ENCODE measurements at places on chromosomes 3 and 15. TPM values are rescaled to one million over a fixed set of nuclear protein-coding genes. Genes with fewer than 3 reads are reported as not detected.

The NCEH1 gene
- total RNA-seq: 8.2 TPM

- H3K27ac ChIP-seq: no peak overlapping the region
- H3K36me3 ChIP-seq: no peaks in the 10 kb centered on the region
- H3K4me3 ChIP-seq: no peak overlapping the region
- peak; percentile 9 for DNase-seq
- peaks cover 13% of the 10 kb centered on the region for H3K27me3 ChIP-seq
Observed at GRCh38 chr15:74158855-74159650, 14.5 kb upstream of the ISLR start.

The TP53BP1 gene
- total RNA-seq: 27.3 TPM

- H3K4me3 ChIP-seq: peak overlapping the region; percentile 9
- peaks cover 82% of the 10 kb centered on the region for H3K4me1 ChIP-seq
- no peak for DNase-seq
- H3K27me3 ChIP-seq: no peaks in the 10 kb centered on the region
- H3K36me3 ChIP-seq: peaks cover 7% of the 10 kb centered on the region
Observed at GRCh38 chr3:5055357-5056110, 66.6 kb upstream of the ARL8B start.

DNA sequence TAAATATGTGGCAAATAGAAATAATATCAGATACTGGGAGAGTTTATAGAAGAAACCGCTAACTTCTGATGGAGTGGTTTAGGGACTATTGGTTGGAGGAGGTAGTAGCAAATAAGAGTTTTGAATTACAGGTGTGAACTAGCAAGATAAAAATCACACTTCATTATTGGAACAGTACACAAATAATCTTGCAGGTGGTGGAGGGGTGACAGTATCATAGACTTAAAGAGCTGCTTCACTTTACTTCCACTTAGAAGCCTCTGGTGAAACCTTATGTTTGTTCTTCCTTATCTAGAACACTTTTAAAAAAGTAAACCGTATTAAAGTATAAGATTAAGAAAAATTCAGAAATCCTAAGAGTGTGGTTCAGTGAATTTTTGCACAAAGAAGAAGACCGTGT lies 69.4 kb downstream of the MEF2A start:
- no peak for DNase-seq
- peaks cover 46% of the 10 kb centered on the region for H3K36me3 ChIP-seq
- no peaks in the 10 kb centered on the region for H3K27me3 ChIP-seq

Measured in activated CD8-positive, alpha-beta T cell treated with anti-CD3 and anti-CD28 coated beads, Interleukin-2, amount 10 ng/mL, durations not matched to agents 7 days and 5 days (primary cell).